ENCODE measurements at places on chromosomes 4 and X.

DNA sequence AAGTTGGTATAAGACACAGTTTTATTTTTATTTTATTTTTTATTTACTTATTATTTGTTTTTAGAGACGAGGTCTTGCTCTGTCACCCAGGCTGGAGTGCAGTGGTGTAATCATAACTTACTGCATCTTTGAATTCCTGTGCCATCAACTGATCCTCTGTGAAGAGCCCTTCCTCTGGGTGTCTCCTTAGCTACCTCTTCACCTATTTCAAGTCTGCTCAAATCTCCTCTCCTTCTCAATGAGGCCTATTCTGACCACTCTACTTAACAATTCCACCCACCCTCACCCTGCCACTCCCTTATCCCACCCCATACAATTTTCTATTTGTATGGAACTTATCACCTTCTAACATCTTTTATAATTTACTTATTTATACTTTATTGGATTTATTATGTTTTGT, 183.4 kb downstream of the PPP3CA start:
- DNase-seq = no peak

DNA sequence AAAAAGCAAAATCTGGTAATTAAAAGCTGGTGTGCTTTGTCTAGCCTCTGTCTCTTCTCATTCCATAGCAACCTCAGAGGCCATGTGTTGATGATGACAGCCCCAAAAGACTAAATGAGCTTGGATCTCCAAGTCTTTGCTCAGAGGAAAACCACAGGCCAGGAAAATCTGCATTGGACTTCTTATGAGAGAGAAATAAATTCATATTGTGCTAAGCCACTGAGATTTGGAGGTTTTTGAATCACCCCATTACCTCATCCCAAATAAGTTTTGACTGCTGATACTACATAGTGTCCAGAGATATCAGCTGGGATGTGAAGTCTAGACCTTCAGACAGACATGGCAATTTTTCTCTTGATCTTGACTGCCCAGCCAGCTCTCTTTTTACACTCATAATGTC, 178.6 kb upstream of the DIPK2B start:
- DNase-seq = no peak

DNA sequence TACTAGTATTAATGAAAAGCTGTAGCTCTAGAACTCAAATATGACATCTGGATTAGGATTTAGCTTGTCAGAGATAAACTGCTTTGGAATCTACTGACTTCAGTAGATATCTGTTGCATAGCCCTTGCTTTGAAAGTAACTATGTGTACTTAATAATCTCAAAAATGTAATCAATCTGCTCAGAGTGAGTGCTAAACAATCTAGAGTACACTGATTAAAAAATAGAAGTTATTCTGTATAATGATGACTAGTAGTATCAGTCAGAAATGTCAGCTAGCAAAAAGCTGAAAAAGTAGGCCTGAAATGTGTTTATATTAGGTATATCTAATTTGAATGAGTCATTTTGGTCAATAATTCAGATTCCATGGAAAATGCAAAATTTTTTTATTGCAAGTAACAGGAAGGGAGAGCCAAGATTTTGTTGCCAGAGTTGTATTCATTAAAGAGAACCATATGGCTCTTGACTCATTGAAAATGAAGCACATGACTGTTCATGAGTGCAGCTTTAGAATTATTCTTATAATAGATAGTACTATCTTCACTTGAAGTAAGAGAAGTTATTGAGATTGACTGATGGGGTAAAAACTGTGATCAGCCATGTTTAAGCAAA, 20.0 kb downstream of the CLCN3 start:
- no peak for DNase-seq

- DNase-seq = no peak
Measured at GRCh38 chr4:101621120-101621519, 169.4 kb upstream of the BANK1 start.

GRCh38 chrX:155778844-155779553, 102.1 kb upstream of the VAMP7 start:
- peak; percentile 38 for DNase-seq

- DNase-seq = no peak
Measured at GRCh38 chr4:1359144-1359501, 12.1 kb downstream of the UVSSA start.

DNA sequence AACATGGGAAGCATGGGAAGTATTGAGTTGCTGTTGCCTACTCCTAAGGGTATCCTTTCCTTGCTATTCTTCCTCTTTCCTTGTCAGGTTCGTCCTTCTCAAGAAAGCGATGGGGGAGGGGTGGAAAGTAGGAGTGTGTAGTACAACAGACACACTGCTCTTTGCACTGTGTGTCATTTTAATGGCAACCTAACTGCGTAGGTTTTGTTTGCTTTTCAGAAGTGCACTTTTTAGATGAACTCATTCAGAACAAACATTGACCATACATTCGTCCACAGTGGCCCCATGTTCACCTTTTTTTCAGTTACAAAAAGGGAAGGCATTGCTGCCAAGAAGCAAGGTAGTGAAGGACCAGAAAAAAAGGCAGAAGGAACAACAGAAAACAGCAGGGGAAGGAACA, 10.2 kb upstream of the YIPF6 start:
- no peak for DNase-seq

DNA sequence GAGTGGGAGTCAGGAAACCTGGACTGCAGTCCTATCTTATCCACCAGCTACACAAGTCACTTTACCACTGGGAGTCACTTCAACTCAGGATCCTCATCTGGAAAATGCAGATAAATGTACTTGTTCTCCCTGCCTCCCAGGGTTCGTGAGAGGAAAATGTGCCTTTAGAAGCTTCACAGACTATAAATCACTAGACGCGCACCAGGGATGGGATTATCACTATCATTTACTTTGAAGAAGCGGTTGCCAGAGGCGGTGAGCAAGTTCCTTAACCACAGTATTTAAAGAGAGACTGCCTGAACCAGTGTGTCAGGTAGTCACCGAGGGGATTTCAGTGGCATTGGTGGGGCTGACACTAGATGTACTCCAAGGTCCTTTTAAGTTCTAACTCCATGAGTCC, 219.5 kb downstream of the HS6ST2 start:
- DNase-seq = no peak

GRCh38 chrX:18461431-18461830, 36.0 kb downstream of the CDKL5 start:
- DNase-seq = no peak

- DNase-seq = no peak
Measured at GRCh38 chrX:149472625-149473024, 32.5 kb downstream of the IDS start.

GRCh38 chr4:102089850-102090621, 255.2 kb downstream of the SLC39A8 start:
- DNase-seq = no peak

DNA sequence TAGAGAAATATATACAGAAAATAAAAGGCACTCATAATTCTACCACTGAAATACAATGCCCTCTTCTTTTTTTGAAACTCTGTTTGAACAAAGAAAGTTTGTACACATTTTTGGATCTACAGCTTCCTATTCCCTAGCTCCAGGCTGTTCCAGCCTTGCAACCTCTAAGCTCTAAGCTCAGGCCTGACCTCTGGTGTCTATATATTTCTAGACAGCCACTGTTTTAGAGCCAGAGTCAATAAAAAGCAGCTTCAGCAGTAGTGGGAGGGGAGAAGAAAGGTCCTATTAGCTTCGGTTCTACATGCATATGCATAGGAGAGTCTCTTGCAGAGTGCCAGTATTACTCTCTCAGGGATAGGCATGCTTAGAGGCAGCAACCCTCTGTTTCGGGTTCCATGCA, 39.7 kb downstream of the CLDN2 start:
- peak; percentile 19 for DNase-seq

DNA sequence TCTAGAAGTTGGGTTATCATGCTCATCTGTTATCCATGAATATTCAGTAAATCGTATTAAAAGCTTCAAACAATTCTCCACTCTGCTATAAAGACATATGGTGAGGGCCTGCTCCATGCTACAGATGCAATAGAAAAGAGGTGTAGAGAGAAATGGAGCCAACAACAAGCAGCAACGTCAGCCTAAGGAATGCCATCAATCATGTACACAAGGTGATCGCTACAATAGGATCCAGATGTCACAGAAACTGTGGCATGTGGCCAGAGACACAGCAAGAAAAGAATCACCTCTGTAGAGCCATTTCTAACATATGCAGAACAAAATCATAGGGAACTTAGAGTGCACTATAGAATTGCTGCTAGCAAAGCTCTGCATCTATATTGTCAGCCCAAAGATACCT, 1188.1 kb downstream of the PCDH7 start:
- DNase-seq = no peak

GRCh38 chrX:40987413-40987812, 97.8 kb upstream of the USP9X start:
- DNase-seq = peak; percentile 69

DNA sequence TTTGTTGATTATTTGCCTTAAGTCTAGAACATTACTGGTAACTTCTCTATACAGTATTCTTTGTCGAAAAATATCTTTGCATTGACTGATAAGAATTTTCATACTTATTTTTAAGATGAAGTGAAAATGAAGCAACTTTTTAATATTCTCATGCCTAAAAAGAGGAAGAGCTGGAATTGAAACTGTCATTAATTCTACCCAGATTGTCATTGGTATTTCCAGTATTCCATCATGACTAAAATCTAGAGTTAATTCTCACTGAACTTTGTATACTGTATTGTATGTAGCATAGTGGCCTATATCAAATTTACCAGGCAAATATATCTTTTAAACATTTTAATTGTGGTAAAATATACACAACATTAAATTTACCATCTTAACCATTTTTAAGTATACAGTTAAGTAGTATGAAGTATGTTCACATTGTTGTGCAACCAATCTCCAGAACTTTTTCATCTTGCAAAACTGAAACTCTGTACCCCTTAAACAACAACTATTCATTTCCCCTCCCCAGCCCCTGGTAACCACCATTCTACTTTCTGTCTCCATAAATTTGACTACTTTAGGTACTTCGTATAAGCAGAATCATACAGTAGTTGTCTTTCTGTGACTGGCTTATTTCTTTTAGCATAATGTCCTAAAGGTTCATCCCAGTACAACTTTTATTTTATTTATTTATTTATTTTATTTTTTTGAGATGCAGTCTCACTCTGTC, 24.3 kb upstream of the ZNF41 start:
- no peak for DNase-seq

DNA sequence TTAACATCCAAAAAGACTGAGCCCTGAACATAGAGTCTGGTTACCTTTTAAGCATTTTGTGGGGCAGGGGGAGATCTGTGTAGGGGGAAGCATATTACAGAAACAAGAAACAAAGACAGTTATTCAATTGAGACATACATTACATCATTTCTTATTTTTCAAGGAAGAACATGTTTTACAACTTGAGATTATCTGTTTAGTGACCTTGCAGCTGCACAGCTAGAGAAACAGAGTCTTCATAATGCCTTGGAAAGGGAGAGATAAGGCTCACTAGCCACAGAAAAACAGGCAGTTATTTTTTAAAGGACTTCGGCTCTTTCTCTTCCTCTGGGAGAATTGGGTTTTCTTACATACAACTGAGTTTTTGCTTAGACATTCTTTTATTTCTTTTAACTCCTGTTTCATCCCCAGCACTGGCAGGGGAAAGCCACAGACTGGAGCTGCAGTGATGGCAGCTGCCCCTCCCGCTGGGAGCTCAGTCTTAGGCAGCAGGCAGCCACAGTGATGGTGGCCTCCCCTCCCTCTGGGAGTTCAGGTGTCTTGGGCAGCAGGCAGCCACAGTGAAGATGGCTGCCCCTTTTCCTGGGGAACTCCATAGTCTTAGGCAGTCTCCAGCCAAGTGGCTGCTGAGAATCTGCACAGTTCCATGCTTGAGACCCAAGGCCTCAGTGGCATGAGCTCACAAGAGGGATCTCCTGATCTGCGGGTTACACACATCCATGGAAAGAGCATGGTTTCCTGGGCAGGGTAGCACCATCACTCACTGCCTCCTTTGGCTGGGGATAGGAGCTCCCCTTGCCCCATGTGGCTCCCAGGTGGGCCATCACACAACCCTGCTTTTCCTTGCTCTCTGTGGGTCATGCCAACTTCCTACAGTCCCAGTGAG, 19.4 kb upstream of the TMPRSS11F start:
- DNase-seq = peak; percentile 25

- DNase-seq = peak; percentile 25
Measured at GRCh38 chr4:169209388-169209883, 61.3 kb downstream of the SH3RF1 start.

DNA sequence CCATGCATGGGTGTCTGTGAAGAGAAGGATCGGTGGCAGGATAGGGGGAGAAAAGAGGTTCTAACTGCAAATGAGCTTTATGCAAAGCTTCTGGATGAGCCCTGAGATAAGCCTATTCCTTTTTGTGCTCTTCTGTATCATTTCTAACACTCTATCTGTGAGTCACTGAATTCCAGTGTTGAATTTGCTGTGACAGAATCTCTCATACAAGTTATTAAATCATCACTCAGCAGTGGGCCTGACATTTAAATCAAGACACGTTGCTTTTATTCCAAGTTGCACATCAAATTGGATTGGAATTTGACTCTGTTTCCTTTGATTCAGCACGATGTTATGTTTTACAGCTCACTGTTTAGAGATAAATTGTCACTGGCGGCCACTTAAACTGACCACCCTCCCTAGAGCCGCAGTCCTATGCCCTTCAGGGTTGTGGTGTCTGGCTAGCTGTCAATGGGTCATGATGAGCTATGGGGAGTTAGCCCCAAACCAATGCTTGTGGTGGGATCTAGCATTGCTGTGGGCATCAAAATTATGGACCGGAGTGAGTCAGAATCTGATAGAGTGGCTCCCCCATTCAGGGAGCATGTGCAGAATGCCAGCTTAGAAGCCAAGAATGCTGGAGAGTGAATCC, 42.7 kb downstream of the LHFPL1 start:
- no peak for DNase-seq

DNA sequence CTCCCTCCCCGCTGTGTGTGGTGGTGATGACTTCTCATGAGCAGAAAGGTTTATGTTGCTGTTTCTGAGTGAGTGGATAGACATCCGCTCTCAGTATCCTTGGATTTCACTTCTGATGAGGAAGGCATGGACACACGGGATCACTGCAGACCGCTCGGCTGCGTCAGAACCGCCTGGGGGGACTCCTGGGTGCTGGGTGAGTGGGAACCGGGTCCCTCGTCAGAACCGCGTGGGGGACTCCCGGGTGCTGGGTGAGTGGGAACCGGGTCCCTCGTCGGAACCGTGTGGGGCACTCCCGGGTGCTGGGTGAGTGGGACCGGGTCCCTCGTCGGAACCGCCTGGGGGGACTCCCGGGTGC, 9.0 kb downstream of the CTBP1 start:
- no peak for DNase-seq

GRCh38 chr4:52979020-52979419, 116.9 kb downstream of the RASL11B start:
- DNase-seq = no peak

All from hematopoietic multipotent progenitor cell treated with erythropoietin and hydrocortisone succinate and interleukin-3 and kit ligand, for 4 days (in vitro differentiated cells).